ENCODE measurements at places on chromosomes 3 and 15. TPM values are rescaled to one million over a fixed set of nuclear protein-coding genes. Genes with fewer than 3 reads are reported as not detected.
A peak's percentile ranks its signal among the peaks of the same experiment; 100 is the strongest.

GRCh38 chr15:98809273-98809672 is 160.9 kb downstream of the IGF1R start:
- no peaks in the 10 kb centered on the region for H3K4me1 ChIP-seq
- peaks cover 11% of the 10 kb centered on the region for H3K36me3 ChIP-seq
- no peak overlapping the region for H3K27ac ChIP-seq
- no peak for DNase-seq
- no peak overlapping the region for H3K4me3 ChIP-seq

Gene CCDC13
- 0.29 TPM for total RNA-seq

DNA sequence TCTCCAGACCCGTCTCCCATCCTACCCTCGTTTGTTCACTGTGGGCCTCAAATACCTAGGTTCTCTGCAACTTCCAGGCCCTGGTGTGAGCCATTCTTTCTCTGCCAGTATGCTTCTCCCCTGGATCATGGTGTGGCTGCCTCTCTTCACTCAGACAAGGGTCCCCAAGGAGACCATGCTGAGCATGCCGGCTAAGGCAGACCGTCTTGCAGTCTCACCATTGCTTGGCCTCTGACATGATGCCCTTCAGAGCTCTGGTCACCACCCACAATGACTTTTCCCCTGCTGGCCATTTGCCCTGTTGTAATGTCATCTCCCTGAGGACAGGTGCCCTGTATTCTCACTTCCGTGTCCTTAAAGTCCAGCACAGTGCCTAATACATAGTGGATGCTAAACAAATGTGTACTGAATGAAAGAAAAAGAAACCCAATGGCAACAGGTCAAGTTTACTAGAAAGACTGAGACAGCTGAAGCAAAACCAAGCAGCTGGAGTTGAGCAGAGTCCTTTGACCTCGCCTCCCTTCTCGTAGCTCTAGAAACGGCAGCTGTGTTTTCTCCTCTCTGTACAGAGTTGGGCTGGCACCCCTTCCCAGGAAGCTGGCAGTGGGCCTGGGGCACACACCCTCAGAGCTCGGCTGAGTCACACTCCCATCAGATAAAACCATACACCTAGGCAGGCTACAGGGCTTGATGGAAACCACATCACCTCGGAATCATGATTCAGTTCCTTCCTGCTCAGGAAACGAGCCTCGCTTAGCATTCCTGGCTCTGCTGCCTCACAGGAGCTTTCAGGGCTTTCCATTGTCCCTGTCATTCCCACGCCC is 8.6 kb downstream of the TLR9 start:
- H3K4me3 ChIP-seq: peak overlapping the region; percentile 70
- H3K27ac ChIP-seq: peak overlapping the region; percentile 77
- peak; percentile 57 for DNase-seq
- no peaks in the 10 kb centered on the region for H3K27me3 ChIP-seq
- H3K4me1 ChIP-seq: peaks cover 48% of the 10 kb centered on the region

- no peak for DNase-seq
- no peaks in the 10 kb centered on the region for H3K27me3 ChIP-seq
- H3K4me3 ChIP-seq: no peak overlapping the region
- no peak overlapping the region for H3K27ac ChIP-seq
- no peaks in the 10 kb centered on the region for H3K4me1 ChIP-seq
These were observed 161.2 kb upstream of the NECTIN3 start for GRCh38 chr3:110910346-110910955.

DNA sequence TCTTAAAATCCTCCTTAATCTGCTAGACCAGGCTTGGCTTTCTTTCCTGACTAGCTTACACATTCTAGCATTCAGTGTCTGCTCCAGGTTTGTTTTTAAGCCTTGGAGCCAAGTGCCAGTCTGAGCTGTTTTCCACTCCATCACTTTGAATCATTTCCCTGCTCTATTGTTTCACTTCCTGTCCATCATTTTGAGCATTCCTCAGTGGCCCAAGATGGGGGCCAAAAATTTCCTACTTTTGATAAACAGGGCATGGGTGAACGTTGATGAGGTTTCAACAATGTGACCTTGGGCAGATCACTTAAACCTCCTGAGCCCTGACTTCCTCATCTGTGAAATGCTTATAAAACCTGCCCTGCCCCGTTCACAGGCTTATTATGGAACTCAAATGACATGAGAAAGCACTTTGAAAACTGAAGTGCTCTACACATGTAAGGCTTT is 4.4 kb downstream of the CYP19A1 start:
- no peak for DNase-seq
- no peak overlapping the region for H3K4me3 ChIP-seq
- no peaks in the 10 kb centered on the region for H3K4me1 ChIP-seq
- peaks cover 1% of the 10 kb centered on the region for H3K27me3 ChIP-seq
- no peaks in the 10 kb centered on the region for H3K36me3 ChIP-seq
- H3K27ac ChIP-seq: no peak overlapping the region

GRCh38 chr3:50478051-50478450 is 25.4 kb downstream of the CACNA2D2 start:
- no peak for DNase-seq
- no peak overlapping the region for H3K27ac ChIP-seq
- peaks cover 36% of the 10 kb centered on the region for H3K4me1 ChIP-seq
- no peaks in the 10 kb centered on the region for H3K36me3 ChIP-seq
- H3K4me3 ChIP-seq: no peak overlapping the region
- H3K27me3 ChIP-seq: no peaks in the 10 kb centered on the region

Gene THSD4
- total RNA-seq: not detected

Gene ARPC4
- 208 TPM for total RNA-seq

Gene CKMT1A
- total RNA-seq: 0.38 TPM

Gene LRRC31
- not detected for total RNA-seq

Measured in activated CD8-positive, alpha-beta T cell treated with anti-CD3 and anti-CD28 coated beads for 36 hours (primary cell).